ENCODE measurements at places on chromosomes 3 and 15.
A peak's percentile ranks its signal among the peaks of the same experiment; 100 is the strongest.

GRCh38 chr3:122825460-122825859, 30.6 kb downstream of the SLC49A4 start:
- DNase-seq, result no peak

GRCh38 chr3:107271787-107272387, 105.4 kb upstream of the CCDC54 start:
- DNase-seq, result peak; percentile 50

- peak; percentile 27 for DNase-seq
Measured at GRCh38 chr3:57646723-57647122, 46.2 kb downstream of the DENND6A start.

DNA sequence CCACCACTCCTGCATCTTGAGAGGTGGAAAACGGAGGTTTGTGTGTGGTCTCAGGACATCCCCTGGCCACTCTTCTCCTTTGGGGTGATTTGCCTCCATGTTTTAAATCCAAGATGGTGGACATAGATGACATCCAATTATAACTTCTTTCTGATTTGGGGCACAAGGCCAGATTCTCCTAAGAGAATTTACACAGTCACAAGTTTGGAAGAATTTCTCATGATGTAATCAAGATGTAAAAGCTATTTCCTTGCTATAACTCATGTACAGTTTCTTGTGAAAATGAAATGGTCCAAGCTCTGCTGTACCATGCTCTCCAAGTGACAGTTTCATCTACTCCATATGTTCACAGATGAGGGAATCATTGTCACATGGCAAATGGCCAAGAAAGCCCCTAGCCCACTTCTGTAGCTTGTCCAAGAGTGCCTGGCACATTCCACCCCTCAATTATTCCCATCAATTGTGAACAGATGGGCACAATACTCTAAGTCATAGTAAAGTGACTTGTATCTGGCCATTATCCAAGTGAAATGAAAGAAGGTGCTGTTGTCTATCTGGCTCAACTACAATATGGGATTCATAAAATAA, 134.6 kb upstream of the ROPN1 start:
- DNase-seq, result peak; percentile 63

DNA sequence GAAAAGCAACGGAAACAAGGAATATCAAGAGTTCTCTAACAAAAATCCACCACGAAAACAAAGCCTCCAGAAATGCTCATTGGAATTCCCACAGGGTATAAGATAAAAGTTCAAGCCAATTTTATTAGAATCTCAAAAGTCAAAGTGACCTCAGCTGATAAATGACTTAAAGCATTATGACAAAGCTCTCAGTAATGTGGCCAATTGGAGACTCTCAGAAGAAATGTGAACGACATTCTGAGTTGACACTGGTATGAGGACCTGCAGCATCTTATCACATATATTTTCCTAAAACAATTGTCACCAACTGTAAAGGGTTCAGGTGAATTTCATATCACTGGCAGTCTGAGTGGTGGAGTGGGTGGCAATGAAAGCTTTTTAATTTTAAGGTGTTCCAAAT, 199.1 kb downstream of the FOXP1 start:
- peak; percentile 28 for DNase-seq

GRCh38 chr3:20055842-20056241, 15.6 kb downstream of the KAT2B start:
- DNase-seq, result no peak

GRCh38 chr3:45275006-45275704, 49.1 kb upstream of the TMEM158 start:
- DNase-seq, result no peak

GRCh38 chr3:138696666-138697370, 88.2 kb downstream of the FAIM start:
- no peak for DNase-seq

GRCh38 chr3:25648925-25649830, 15.5 kb downstream of the TOP2B start:
- no peak for DNase-seq

GRCh38 chr3:8486936-8487335, 14.7 kb upstream of the LMCD1 start:
- DNase-seq, result no peak

DNA sequence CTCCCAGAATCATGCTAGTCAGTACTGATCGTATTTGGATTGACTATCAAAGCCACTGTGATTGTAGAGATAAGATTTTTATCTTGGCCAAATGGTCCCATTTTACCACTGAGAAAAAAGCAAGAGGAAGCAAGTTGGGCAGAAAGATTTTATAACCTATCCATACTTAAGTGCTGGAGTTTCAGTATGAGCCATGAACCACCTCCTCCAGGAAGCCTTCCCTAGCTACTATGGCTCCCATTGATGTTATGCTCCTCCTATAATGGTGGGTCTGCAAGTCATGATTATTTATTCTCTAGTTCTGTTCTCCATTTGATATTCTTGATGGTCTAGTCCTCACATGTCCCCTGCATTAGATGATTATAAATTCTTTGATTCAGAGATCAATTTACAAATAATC, 6.6 kb downstream of the MEGF11 start:
- DNase-seq, result no peak

GRCh38 chr3:143122089-143122430, 2.5 kb downstream of the CHST2 start:
- DNase-seq, result no peak

All from fibroblast of skin of abdomen (primary cell).